Right atrium auricular region (tissue), 2 donors: ENCODE measurements at places on chromosomes 13 and 19. TPM values are rescaled to one million over a fixed set of nuclear protein-coding genes. Genes with fewer than 3 reads are reported as not detected.

GRCh38 chr13:35266412-35266811 lies 210.1 kb downstream of the MAB21L1 start:
- DNase-seq, result no peak

DNA sequence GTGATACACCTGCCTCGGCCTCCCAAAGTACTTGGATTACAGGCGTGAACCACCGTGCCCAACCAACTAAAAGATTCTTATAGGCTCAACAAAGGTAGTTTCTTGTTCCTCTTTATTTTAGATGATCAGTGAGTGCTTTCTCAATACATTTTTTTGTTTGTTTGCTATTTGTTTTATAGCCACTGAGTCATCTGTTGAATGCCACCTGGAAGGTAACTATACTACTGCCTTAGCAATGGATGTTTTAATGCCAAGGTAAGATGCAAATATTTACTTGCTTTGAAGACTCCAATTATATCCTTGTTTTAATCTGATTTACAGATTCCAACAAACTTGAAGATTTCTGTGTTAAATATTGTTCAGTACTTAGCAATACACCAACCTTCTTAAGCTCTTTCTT lies 2807.4 kb upstream of the PCDH20 start:
- DNase-seq, result no peak

DNA sequence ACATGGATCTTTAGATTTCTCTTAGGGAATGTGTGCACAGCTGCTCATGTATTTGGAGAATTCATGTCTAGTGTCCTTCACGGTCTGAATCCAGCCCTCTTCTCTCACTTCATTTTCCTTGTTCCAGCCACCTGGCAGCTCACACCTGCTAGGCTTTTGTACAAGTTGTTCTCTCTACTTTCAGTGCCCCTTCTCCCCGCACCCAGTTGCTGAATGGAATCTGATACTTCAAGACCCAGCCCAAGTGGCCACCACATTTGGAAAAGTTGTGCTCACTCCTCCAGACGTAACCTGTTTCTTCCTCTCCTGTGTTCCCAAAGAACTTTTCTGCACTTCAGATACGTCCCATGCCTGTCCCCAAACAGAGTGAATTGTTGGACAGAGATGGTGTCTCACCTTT lies 235.6 kb downstream of the SHISA2 start:
- DNase-seq, result no peak

DNA sequence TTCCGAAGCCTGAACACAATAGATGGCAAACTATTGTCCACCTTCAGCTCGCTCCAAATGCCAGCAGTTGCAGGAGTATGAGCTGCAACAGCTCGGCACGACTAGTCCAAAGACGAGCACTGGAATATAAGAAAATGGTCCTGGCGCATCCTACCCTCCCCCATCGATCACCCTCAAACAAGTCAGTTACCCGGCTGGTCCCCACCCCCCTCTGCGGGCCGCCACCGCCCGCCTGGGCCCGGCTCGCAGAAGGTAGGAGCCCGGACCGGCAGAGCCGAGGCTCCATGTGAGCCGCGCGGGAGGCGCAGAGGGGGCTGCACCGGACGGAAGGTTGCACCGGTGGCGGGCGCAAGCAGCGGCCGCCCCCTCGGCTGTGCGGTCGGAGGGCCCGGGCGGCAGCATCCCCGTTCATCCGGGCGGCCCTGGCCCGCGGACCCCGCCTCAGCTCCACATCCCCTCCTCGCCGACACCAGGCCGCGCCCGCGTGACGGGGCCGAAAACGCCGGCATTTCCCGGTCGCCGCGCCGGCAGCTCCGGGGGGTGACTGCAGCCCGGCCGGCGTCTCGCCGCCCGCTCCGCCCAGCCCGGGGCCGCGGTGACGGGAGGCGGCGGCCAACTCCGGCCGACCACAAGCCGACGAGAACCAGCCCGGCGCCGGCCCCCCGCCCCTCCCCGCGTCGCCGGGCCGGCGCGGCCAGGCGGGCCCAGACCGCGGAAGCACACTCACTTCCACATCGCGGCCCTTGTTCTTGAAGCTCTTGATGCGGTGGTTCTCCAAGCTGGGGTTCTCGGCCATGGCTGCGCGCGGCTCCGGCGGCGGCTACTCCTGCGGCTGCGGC lies 552 bp downstream of the KPNA3 start:
- no peak for DNase-seq

GRCh38 chr13:48318377-48318811 lies 14.8 kb downstream of the RB1 start:
- no peak for DNase-seq

DNA sequence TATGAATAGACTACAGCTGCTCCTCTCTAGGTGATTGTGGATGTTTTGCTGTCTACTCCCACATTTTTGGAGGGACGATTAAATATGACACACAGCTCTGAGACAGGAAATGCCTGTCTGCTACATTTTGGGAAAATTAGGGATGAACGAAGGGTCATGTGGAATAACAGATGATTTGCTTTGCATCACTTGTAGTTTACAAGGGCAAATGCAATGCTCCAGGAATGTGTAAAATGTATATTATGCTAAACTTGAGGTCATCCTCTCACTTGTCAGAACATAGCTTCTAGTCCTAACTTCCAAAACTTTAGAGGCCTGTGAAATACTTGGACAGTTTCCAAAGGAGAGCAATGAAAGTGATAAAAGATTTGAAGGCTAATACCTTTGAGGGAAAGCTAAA lies 284.2 kb upstream of the DACH1 start:
- DNase-seq, result no peak

DNA sequence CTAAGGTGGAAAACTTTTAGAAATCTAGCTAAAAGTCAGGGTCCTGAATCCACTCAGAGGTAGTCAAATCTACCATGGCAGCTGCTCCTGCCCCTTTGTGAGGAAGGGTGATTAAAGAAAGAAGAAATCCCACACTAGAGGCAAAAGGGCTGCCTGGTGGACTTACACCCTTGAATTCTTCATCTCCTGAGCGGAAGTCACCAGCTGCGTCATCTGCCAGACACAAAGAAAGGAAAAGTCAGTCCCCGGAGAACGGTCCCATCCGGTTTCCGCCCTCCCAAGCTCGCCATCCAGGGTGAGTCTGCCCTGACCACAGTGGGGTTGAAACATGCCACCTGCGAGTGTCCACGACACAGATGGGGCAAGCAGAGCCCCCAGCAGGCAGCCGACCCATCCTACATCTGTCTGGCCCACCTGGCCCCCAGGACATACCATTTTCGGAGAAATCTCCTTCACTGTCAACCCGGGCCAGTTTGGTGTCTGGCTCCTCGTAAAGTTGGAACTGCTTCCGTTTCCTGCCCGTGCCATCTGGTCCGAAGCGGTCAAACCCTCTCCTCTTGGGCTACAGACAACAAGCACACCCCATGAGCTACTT lies 7.7 kb downstream of the AKAP8 start:
- DNase-seq, result no peak

GRCh38 chr13:112456138-112457056 lies 80.2 kb downstream of the SPACA7 start:
- peak; percentile 54 for DNase-seq

GRCh38 chr13:36998624-36999041 lies 507 bp downstream of the ALG5 start:
- DNase-seq, result no peak

DNA sequence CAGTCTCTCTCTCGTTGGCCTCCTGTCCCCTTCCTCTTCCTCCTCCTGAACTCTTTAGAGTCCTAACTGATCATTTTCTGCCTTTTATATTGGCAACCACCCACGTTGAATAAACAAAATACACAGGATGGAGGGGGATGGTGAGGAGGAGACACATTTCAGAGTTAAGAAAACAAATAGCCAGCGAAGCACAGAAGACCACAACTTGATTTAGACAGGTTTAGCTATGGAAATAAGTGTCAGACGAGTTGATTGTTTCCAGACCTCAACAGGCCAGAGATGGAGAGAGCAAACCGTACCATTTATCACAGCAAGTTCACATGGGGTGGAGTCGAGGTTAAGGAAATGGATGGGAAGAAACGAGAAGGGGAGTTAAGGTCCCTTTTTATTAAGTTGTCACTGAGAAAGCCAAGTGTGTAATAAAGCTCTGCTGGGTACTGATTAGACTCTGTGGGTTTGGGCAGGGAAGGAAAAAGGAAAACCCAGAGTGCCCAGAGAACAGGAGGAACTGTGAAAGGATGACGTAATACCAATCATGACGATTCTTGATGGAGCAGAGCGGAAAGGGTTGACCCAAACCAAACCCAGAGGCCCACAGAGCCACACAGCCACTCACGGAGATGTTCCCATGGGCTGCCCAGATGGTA lies 11.1 kb upstream of the SERP2 start:
- no peak for DNase-seq

GRCh38 chr19:54389553-54389952 lies 24.8 kb upstream of the LAIR1 start:
- DNase-seq, result no peak

DNA sequence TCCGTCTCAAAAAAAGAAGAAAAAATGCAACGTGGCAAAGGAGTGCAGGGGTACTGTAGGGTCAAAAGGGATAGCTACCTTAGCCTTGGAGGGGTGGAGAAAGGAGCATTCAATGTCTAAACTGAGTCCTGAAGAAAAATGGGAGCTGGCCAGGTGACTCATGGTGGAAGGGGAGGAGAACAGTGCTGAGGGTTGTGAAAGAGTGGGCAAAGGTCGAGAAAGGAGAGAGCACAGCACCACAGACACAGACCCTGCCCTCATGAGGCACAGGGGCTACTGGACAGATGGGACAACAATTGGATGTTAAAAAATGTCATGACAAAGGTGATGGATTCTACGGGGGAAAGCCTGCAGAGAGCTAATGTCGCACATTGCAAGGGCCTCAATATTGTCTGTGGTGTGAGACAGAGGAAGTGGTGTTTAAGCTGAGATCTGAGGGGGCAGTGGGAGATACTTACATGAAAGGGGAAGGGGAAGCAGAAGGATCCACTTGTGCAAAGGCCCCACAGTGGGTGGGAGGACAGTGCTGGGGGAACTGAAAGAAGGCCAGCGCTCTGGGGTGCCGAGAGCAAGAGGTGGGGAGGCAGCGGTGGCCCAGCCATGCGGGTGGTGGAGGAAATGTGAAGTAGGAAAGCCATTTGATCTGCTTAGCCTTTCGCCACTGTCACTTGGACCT lies 42.9 kb upstream of the URAD start:
- no peak for DNase-seq

- no peak for DNase-seq
Measured at GRCh38 chr19:29785360-29785759, 26.4 kb upstream of the CCNE1 start.

CYP2F1 gene
- not detected for total RNA-seq

TNNI3 gene
- total RNA-seq, result 3,822 TPM
